ENCODE measurements at places on chromosomes 7 and 10. TPM values are rescaled to one million over a fixed set of nuclear protein-coding genes. Genes with fewer than 3 reads are reported as not detected.

DNA sequence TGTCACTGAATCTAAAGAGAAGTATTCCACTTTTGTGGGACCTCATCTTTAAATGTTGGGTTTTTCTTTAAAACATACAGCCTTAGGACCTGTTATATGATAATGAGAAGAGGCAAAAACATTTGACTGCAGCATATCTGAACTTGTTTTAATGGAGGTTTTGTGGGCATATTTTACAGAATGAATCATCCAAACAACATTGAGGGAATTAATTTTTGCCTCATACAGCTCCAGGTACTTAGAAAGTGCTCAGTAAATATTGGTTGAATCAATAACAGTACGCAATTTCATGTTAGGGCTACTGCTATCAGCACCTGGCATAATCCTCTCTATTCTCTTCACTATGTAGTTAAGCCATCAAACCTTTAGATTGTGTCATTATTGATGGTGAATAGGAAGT is 115.9 kb downstream of the MALRD1 start:
- DNase-seq = no peak

- DNase-seq = no peak
Observed at GRCh38 chr10:64419461-64419860, 898.3 kb downstream of the REEP3 start.

CHRM2 gene
- 0.68 TPM for total RNA-seq

GRCh38 chr10:116720241-116720643 is 22.1 kb downstream of the HSPA12A start:
- DNase-seq = no peak

- no peak for DNase-seq
Observed at GRCh38 chr7:132560825-132561529, 15.3 kb downstream of the PLXNA4 start.

PHF14 gene
- 25.7 TPM for total RNA-seq

HOXA11 gene
- total RNA-seq = 1.2 TPM

GRCh38 chr10:8112230-8112905 is 57.9 kb downstream of the GATA3 start:
- no peak for DNase-seq

SKAP2 gene
- total RNA-seq = 40.8 TPM

DNA sequence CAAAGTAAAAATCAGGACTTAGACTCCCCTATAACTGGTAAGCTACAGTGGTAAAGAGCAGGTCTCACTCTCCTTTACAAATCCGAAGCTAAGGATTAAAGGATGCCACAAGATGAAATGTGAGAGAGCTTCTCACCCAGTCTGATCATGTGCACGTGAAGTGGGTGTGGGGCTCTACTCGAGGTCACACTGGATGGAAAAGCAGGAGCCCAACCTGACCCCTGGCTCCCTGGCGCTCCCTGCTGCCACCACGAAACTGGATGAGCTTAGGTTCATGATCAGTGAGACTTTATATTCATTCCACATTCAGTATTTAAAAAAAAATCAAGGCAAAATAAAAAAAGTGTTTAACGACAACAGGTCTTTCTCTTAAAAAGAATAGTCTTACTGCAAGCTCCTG is 21.7 kb upstream of the FOXI2 start:
- no peak for DNase-seq

DNA sequence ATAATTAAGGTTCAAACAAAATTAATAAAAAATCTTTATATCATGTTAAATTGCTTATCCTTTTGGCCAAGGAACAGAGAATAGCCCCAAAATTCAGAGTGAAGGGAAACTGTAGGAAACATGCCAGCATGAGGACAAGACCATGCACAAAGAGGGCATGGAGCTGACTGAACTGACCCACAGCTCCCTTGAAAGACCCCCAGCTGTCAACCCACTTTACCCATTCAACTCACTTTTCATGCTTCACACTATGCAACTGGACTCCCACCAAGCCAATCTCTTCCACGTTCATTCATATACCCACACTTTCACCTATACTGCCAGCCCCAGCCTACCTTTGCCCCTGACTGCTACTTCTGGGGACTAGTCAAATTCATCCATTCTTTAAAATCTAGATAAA is 10.2 kb downstream of the FBXW4 start:
- no peak for DNase-seq

CPA2 gene
- not detected for total RNA-seq

- DNase-seq = no peak
Observed at GRCh38 chr7:75690121-75690523, 48.6 kb downstream of the HIP1 start.

GRCh38 chr7:27999829-28000228 is 180.8 kb downstream of the JAZF1 start:
- no peak for DNase-seq

DNA sequence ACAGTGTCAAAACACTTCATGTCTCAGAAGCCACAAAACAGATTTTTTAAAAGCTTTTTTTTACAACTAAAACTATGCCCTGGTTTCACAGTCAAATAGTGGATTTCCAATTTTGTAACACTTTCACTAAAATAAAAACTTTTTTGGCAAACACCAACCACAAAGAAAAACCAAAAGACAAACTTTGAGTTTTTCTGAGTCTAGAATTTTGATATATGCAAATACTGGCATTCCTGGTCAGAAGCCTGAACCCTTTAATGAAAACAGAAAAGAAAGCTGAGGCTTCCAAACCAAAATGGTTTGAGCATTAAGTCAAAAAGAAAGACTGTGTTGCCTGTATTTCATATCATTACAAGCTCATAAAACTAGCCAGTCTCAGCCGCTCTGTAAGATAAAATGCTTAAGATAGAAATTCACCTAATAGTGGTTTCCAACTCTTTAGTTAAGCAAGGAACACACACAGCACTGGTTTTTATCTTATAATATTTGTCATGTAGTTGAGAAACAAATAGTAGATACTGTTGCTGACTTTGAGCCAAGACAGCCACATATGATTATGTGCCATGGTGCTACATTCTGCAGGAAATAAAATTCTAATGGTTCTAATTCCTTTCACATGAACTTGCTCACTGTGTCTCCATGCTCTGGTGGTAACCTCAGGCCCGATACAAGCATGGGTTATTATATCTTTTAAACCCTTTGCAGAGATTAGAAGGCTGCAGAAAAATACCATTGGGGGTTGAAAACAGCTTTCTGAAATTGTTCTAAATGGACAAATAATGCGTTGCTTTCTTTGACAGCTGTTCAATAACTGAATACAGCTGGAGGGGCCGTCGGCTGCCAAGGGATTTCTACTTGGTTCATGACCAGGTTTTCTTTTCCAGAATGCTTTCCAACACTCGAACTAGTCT is 49.4 kb downstream of the FAM171A1 start:
- peak; percentile 54 for DNase-seq

GRCh38 chr7:111718886-111719285 is 156.6 kb upstream of the IMMP2L start:
- no peak for DNase-seq

CLIP2 gene
- total RNA-seq = 49.1 TPM

CASTOR2 gene
- total RNA-seq = 13.0 TPM

CFAP46 gene
- total RNA-seq = 22.4 TPM

GRCh38 chr7:138606236-138606635 is 94.9 kb downstream of the SVOPL start:
- no peak for DNase-seq

TRPV6 gene
- 0.51 TPM for total RNA-seq

DNA sequence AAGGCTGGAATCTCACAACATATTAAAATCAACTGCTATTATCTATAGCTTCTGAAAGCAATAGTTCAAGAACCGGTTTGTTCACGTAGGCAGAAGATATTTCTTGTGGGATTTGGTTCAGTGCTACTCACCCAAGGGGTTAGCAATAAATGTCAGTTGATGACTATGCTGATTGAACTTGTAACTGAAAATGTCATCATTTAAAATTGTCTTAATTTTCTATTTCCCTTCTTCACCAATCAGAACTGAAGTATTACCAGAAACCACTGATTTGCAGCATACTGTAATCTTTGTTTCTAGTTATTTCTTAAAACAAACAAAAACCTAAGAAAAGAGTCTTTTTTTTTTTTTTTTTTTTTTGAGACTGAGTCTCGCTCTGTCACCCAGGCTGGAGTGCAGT is 46.1 kb downstream of the CPEB3 start:
- DNase-seq = no peak

GRCh38 chr7:14690075-14690474 is 212.5 kb downstream of the DGKB start:
- DNase-seq = no peak

DNA sequence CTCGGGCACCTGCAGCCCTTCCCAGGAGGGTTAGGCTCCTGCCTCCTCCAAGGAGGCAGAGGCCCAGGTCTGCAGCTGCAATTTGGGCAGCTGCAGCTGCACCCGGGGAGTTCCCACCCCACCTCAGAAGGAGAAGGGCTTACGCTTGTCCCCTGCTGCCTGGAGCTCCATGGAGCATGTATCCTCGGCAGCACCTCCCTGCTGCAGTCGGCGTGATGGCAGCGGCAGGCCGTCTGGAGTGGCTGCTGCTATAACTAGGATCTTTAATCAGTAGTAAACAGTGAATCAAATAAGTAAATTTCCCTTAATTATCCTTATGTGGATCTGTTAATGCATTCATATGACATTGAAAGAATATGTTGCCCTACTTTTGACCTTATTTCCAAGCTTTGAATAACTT is 167.0 kb downstream of the PON1 start:
- no peak for DNase-seq

DNA sequence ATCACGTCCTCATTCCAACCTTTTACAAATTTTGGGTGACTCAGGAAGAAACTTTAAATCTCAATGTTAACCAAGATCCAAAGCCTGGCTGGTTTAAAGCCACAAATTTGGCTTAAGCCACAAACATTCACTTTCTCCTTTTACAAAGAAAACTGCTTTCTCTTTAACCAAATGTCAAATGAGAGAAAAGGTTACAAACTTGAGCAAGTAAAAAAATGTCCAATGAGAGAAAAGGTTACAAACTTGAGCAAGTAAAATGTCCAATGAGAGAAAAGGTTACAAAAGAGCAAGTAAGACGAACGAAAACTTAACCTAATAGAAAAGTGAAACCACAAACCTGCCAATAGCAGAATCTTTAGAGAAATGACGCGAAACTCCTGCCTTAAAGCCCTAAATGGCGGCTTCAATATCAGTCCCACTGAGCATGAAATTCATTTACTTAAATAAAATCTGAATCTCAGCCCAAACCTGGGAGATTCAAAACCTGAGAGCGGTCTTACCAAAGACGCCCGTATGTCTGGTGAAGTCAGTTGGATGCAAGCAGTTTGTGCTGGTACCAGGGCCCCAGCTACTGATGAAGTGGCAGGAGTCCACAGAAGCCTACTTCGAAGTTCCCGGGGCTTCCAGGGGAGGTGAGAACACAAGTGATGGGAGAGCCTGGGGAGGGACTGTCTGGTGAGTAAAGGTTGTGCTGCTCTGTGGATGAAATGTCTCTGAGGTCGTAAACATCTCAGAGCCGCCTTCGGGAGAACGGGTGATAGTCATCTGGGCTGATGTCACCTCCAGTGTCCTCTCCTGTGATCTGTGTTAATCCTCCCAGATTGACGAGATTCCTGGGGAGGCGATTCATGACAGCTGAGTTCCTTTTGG is 74.6 kb downstream of the PAXIP1 start:
- DNase-seq = peak; percentile 53

- DNase-seq = no peak
Observed at GRCh38 chr7:91299952-91300775, 35.9 kb downstream of the FZD1 start.

Data from ovary (tissue), 10 donors.